Aorta (tissue), 5 donors: ENCODE measurements at places on chromosomes 16 and 17. TPM values are rescaled to one million over a fixed set of nuclear protein-coding genes. Genes with fewer than 3 reads are reported as not detected.
A peak's percentile ranks its signal among the peaks of the same experiment; 100 is the strongest.

DNA sequence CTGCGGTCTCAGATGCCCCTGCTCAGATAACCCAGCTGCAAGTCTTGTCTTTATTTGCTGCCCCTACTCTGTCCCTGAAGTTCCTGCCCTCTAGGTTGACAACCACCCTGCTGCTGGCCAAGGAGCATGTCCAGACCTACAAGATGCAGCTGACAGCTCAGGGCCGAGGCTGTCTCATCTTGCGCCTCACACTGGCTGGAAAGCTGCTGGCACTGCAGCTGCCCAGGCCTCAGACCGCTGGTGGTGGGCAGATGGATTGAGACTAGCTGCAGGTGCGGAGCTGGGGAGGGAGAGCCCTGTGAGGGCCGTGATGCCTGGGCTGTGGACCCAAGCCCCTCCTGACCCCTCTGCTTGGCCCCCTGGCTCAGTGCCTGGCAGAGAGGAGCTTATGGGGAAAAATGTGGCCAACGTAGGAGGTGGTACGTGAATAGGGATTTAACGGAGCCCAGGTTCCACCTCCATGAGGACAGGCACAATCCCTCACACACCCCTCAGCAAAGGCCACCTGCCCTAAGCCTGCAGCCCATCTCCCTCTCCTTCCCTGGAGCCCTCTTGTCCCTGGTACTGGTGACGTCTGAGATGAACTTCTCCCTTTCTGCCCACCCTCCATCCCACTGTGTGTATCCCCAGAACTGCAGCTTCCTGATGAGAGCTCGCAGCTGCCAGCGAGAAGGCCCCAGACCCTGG is 8.3 kb upstream of the GALK1 start:
- no peak overlapping the region for H3K27ac ChIP-seq
- H3K36me3 ChIP-seq, result peaks cover 2% of the 10 kb centered on the region
- H3K4me3 ChIP-seq, result no peak overlapping the region

DNA sequence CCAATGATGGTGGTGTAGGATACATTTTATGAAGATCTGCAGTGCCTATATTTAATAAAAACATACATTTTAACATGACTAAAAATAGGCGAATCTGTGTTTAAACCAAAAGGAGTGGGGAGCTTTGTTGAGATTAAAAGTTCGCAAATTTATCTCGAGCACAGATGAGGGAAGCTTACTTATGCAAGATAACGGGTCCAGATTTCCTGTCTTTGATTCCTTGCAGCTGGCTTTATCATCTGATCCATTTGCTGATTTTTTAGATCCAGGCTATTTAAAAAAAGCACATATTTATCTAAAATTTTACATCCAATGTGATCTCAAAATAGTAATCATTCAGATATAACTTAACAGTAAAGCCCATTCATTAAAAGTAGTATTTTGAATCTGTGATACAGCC is 57.0 kb upstream of the INTS2 start:
- H3K27ac ChIP-seq, result no peak overlapping the region
- no peaks in the 10 kb centered on the region for H3K27me3 ChIP-seq
- no peak overlapping the region for H3K4me3 ChIP-seq
- peaks cover 2% of the 10 kb centered on the region for H3K4me1 ChIP-seq
- no peaks in the 10 kb centered on the region for H3K36me3 ChIP-seq

- DNase-seq, result no peak
- H3K27ac ChIP-seq, result no peak overlapping the region
- peaks cover 8% of the 10 kb centered on the region for H3K36me3 ChIP-seq
- no peaks in the 10 kb centered on the region for H3K27me3 ChIP-seq
These were observed 17.8 kb downstream of the CLUH start for GRCh38 chr17:2693561-2694380.

- H3K36me3 ChIP-seq, result no peaks in the 10 kb centered on the region
- peak overlapping the region; percentile 99 for H3K27ac ChIP-seq
- no peak overlapping the region for H3K4me3 ChIP-seq
- no peaks in the 10 kb centered on the region for H3K27me3 ChIP-seq
These were observed 5.2 kb upstream of the NUBP1 start for GRCh38 chr16:10738231-10739077.

GRCh38 chr16:83923581-83924365 is 24.9 kb downstream of the MLYCD start:
- peaks cover 10% of the 10 kb centered on the region for H3K36me3 ChIP-seq
- H3K4me3 ChIP-seq, result no peak overlapping the region
- H3K4me1 ChIP-seq, result no peaks in the 10 kb centered on the region
- no peak for DNase-seq

- H3K4me3 ChIP-seq, result no peak overlapping the region
- no peaks in the 10 kb centered on the region for H3K36me3 ChIP-seq
- DNase-seq, result peak; percentile 86
- H3K27me3 ChIP-seq, result no peaks in the 10 kb centered on the region
- no peak overlapping the region for H3K27ac ChIP-seq
- no peaks in the 10 kb centered on the region for H3K4me1 ChIP-seq
These were observed 16.8 kb downstream of the PIEZO1 start for GRCh38 chr16:88768071-88768783.

DNA sequence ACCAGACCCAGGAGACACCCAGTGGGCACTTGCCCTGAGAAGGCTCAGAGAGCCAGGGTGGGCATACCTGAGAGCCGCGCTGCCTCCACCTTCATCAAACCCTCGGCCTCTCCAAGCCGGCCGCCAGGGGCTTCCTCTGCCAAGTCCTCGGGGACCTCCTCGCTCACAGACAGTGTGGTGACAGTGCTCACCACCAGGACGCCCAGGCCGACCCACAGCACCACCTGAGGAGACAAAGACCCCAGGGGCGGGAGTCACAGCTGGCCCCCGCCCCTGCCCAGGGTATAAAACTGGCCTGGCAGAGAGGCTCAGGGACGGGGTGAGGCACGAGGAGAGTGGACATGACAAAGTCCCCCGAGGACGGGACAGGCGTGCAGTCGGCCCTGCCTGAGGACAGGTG is 21.1 kb downstream of the NDUFAF8 start:
- no peak overlapping the region for H3K4me3 ChIP-seq
- H3K27me3 ChIP-seq, result no peaks in the 10 kb centered on the region
- H3K36me3 ChIP-seq, result peaks cover 7% of the 10 kb centered on the region
- DNase-seq, result no peak
- no peak overlapping the region for H3K27ac ChIP-seq
- H3K4me1 ChIP-seq, result no peaks in the 10 kb centered on the region

DNA sequence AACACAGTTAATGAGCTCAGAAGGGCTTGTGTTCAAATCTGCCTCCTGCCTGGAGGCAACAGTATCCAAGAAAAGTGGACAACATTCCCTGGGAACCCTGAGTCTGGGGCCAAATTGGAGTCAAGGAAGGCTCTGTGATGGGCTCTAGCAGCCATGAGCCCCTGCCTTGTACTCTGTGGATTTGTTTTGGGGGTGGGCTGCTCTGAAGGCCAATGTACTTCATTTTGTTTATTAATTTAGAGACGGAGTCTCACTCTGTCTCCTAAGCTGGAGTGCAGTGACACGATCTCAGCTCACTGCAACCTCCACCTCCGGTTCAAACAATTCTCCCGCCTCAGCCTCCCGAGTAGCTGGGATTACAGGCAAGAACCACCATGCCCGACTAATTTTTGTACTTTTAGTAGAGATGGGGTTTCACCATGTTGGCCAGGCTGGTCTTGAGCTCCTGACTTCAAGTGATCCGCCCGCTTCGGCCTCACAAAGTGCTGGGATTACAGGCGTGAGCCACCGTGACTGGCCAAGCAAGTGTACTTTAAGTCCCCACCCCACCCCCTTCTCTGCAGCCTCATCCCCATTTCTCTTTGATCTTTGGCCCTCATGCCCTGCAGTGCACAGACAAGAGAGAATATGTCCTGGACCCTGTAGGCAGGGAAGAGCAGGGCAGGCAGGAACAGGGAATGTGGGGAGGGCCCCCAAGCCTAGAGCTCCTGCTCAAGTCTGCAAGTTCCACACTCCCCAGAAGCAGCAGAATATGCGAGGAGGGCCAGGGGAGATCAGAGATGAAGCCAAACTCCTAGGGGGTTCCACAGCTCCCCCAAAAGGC is 2.7 kb upstream of the GIP start:
- no peaks in the 10 kb centered on the region for H3K4me1 ChIP-seq
- H3K27ac ChIP-seq, result no peak overlapping the region
- H3K4me3 ChIP-seq, result no peak overlapping the region
- H3K27me3 ChIP-seq, result no peaks in the 10 kb centered on the region
- H3K36me3 ChIP-seq, result no peaks in the 10 kb centered on the region

DNA sequence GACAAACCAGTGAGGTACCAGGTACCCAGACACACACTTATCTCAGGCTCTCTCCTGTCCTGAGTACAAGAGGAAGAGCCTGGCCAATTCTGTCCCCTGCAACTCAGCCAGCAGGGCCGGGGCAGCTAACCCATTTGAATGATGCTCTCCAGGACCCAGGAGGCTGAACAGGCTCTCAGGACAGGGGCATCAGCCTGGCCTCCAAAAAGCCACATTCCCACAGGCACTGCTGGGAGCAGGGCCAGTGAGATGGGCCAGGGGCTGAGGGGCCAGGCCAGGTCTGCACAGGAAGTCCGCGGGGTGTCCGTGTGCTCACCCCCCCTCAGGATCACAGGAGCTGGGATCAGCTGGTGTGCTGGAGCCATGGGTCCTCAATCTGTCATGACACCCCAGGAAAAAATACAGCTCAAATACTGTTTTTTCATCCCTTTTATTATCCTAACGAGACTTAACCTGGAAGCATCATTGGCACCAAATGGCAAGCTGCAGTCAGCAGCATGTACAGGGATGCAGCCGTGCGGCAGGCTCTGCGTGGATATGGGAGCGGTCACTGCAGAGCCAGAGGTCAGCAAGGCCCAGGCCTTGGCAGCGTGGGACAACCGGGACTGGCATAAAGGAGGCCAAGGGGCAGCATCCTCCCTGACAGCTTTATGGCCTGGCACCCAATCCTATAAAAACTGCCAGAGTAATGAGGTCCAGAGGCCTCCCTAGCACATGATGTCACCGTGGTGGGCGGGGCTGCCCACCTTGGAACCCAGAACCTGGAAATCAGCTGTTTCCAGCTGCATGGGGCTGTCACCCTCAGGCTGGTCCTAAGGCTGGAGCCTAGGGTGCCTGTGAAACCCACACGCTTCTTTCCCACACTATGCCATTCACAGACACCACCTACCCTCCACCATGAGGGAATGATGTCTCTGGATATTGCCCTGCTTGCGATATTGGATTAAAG is 276.7 kb downstream of the C16orf95 start:
- no peak overlapping the region for H3K4me3 ChIP-seq
- no peaks in the 10 kb centered on the region for H3K36me3 ChIP-seq
- DNase-seq, result no peak
- H3K27ac ChIP-seq, result no peak overlapping the region
- H3K4me1 ChIP-seq, result no peaks in the 10 kb centered on the region
- H3K27me3 ChIP-seq, result no peaks in the 10 kb centered on the region

DNA sequence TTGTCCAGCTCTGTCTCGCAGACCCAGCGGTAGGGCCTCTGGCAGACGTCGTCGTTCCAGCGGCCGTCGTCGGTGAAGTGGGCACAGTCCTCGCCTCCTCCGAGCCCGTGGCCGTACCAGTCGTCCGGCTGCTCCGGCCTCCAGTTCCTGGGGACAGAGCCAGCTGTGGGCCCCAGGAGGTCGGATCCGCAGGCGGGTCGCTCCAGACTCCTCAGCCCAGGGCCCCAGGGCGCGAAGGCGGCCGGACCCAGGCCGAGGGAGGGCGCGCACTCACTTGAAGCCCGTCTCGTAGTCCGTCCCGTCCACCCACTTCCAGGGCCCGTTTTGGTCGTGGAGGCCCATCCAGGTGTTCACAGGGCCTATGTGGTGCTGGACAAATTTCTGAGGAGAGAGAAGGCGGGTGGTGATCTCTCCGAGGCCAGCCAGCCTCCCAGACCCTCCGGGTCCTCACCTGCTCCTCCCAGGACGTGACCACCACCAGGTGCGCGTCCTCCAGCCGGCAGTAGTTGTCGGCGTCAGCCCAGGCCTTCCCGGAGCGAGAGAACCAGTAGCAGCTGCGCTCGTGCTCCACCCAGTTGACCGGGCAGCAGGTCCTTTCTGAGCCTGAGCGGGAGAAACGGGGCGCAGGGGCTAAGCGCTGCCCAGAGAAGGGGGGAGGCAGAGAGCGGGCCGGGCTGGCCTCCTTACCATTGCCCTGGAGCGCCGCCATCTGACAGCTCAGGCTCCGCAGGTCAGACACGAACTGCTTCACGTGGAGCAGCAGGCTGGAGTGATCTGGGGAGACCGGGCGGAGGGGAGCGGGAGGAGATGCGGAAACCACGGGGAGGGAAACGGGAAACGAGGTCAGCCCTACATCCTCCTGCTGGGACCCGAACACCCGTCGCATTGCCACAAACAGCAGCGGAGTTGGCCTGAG is 5.2 kb downstream of the ASGR1 start:
- DNase-seq, result peak; percentile 79
- H3K27me3 ChIP-seq, result no peaks in the 10 kb centered on the region
- no peak overlapping the region for H3K27ac ChIP-seq
- no peak overlapping the region for H3K4me3 ChIP-seq
- no peaks in the 10 kb centered on the region for H3K4me1 ChIP-seq
- H3K36me3 ChIP-seq, result no peaks in the 10 kb centered on the region

DNA sequence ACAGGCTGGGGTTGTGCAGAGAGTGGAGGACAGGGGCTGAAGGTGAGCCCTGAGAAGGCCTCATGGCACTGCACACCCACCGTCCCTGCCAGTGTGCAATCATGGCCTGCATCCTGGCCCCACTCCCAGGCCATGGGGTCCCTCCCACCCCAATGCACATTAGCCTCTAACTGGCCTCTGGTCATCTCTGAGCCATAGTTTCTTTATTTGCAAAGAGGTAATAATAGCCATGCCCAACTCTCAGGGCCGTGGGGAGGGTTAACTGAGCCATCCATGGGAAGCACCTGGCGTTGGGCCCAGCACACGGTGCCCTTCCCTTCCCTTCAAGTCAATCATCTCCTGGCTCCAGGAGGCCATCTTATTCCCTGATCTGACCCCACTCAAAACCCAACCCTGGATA is 10.8 kb upstream of the ITGA3 start:
- H3K4me3 ChIP-seq, result no peak overlapping the region
- DNase-seq, result no peak
- no peaks in the 10 kb centered on the region for H3K36me3 ChIP-seq

DNA sequence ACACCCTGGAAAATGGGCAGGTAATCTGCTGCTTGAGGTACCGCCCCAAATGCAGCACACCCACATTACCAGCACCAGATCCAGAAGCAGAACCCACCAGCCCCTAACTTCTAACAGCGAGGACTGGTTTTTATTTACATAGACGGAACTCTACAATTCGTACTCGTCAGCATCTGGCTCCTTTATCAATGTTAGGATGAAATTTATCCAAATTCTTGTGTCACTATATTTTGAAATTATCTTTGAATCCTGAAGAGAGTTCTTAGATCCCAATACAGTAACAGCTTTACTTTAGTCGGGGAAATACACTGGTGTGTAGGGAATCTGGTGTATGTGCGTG is 332 bp upstream of the ALG1 start:
- no peaks in the 10 kb centered on the region for H3K36me3 ChIP-seq
- no peaks in the 10 kb centered on the region for H3K4me1 ChIP-seq
- H3K27me3 ChIP-seq, result no peaks in the 10 kb centered on the region
- no peak overlapping the region for H3K27ac ChIP-seq

The MEOX1 gene
- 32.9 TPM for total RNA-seq

The SRL gene
- 3.2 TPM for total RNA-seq

The CMTM1 gene
- total RNA-seq, result 7.3 TPM

The SDK2 gene
- total RNA-seq, result 4.7 TPM
